ENCODE measurements at places on chromosomes 5 and 9.

DNA sequence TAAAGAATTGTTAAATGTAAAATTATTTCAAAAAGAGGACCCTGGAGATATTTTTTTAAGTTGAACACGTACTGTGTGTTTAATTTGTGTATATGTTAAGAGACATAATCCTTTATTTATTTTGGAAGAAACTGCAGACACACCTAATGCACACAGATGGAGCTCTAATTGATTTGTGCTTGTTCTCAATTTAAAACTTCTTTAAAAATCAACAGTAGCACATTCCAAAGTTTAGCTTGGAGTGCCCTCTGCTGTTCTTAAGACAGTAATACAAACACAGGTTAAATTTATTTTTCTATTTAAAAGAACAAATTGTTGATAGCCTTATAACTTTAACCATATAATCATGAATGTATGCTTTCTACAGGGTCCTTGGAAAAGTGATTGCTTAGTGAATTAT, 277.6 kb upstream of the ADAMTS16 start:
- DNase-seq, result no peak

DNA sequence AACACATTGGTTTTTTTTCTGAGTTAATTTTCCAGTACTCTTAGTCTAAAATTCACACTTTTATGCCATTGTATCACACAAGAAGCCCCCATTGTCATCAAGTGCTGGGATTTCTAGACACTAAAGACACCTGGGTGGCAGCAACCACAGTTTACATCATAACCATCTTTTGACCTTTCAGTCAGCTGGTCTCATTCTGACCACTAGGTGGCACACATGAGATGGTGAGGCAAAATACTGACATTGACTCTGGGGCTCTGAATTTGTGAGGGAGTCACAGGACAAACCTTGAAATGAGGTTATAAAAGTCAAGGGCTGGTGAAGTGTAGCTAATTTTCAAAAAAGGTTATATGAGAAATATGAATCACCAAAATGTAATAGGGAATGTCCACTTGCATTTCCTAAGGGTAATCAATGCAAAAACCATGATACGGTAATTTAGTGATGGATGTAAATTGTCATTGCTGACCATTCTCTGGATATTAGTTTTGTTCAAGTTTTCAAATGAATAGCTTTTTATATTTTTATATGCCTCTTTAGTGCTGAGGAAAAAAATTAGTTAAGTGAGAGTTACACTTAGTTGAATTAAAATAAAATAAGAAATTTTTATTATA, 229.4 kb downstream of the DMAC1 start:
- peak; percentile 38 for DNase-seq

DNA sequence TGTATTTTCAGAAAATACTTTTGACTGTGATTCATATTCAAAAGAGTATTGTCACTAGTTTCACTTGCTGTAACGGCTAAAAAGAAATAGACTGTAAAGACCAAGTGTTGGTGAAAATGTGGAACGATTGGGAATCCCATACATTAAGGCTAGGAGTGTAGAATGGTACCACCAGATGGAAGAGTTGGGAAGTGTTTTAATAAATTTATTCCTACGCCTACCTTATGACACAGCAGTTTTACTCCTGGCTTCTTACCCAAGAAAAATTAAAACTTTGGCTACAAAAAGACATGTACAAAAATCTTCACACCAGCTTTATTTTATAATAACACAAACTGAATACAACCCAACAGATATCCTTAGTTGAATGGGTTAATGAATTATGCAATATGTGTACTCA, 256.2 kb downstream of the TAF11L14 start:
- DNase-seq, result no peak

DNA sequence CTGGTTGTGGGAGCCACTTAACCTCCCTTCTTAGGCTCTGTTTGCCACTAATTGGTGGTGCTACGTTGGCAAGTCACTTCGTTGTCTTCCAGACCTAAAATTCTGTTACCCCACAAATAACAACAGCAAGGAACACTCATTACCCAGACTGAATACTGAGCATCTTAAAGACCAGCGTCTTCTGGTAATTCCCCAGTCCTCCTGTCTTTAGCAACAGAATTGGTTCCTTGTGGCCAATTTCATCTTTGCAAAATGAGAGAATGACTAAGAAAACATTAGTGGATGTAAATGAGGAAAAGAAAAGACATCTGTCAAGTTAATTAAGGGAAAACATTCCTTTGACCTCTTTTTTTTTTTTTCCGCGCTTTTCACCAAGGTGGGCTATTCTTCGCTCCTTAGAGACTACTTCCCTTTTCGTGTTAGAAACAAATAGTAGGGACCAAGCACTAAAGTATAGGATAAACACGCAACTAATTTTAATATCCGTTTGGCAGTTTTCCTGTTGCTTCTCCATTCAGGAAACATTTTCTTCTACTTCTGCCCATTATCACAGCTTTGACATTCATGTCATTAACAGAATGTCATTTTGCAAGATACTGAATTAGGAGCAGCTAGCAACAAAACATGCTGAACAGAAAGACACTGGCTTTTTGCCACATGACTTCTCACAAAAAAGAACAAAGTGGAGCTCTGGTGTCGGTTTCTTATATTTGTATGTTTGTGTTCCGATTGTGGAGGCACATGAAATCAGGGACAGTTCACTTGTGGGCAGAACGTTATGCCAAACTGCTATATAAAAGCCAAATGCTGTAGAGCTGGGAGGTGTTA, 154.2 kb downstream of the CD180 start:
- DNase-seq, result no peak

GRCh38 chr9:111360881-111361280, 30.9 kb upstream of the OR2K2 start:
- DNase-seq, result no peak

DNA sequence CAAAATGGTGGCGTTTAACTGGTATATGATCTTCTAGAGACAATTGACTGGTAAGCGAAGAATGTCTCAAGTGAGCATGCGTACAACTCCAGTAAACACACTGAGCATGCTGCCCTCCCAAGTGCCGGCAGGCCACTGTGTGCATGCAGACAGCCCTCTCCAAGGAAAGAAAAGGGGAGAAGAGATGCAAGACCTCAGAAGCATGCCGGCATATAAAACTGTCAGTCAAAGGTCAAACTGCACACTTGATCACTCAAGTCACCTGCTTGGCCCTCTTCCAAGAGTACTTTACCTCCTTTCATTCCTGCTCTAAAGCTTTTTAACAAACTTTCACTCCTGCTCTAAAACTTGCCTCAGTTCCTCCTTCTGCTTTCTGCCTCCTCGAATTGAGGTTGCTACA, 910.2 kb downstream of the TAF11L14 start:
- DNase-seq, result no peak

- DNase-seq, result no peak
Observed at GRCh38 chr9:133056533-133056932, 5.2 kb upstream of the CEL start.

- no peak for DNase-seq
Observed at GRCh38 chr5:77102549-77102948, 15.5 kb upstream of the ZBED3 start.

- DNase-seq, result no peak
Observed at GRCh38 chr9:33687779-33688178, 107.6 kb upstream of the PRSS3 start.

GRCh38 chr9:128728298-128728697, 4.4 kb upstream of the ZDHHC12 start:
- no peak for DNase-seq

- DNase-seq, result no peak
Observed at GRCh38 chr5:126732716-126733115, 44.2 kb upstream of the LMNB1 start.

GRCh38 chr5:16909464-16909863, 26.6 kb downstream of the MYO10 start:
- no peak for DNase-seq

DNA sequence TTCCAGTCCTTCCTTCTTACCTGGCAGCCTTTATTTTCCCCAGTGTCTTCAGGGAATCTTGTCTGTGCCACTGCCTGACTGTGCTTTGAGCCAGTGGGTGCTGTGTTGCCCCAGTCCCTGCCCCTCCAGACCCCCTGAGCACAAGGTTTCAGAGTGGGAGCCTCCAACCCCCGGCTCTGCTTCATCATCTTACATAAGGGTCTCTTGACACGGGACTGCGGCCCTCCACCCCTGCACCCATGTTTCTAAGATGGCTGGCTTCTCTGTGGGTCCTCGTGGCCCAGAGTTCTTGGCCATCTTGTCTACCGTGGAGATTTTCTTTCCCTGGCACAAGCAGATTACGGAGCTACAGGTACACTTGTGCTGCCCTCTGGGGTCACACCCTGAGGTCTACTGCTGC, 194.1 kb downstream of the CACNA1B start:
- DNase-seq, result no peak

- no peak for DNase-seq
Observed at GRCh38 chr5:126970517-126971017, 59.8 kb downstream of the MARCHF3 start.

- no peak for DNase-seq
Observed at GRCh38 chr5:3124410-3124809, 372.9 kb upstream of the IRX2 start.

DNA sequence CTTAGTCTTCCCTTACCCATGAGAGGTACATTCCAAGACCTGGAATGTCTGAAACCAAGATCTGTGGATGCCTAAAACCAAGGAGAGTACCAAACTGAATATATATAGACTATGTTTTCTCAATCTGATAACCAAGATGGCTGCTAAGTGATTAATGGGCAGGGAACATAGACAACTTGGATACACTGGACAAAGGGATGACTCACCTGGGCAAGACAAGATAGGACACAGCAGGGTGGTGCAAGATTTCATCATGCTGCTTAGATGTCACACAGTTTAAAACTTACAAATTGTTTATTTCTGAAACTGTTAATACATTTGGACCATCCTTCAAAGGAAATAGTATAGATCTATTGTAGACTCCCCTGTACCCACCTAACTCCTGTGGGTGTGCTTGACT, 130.9 kb downstream of the HTR1A start:
- no peak for DNase-seq

- DNase-seq, result no peak
Observed at GRCh38 chr5:149931992-149932436, 12.6 kb downstream of the PDE6A start.

- no peak for DNase-seq
Observed at GRCh38 chr9:131693651-131694597, 46.0 kb downstream of the RAPGEF1 start.
